Left ventricle myocardium inferior (tissue), 1 donor: ENCODE measurements at places on chromosomes 1 and 21. TPM values are rescaled to one million over a fixed set of nuclear protein-coding genes. Genes with fewer than 3 reads are reported as not detected.

DNA sequence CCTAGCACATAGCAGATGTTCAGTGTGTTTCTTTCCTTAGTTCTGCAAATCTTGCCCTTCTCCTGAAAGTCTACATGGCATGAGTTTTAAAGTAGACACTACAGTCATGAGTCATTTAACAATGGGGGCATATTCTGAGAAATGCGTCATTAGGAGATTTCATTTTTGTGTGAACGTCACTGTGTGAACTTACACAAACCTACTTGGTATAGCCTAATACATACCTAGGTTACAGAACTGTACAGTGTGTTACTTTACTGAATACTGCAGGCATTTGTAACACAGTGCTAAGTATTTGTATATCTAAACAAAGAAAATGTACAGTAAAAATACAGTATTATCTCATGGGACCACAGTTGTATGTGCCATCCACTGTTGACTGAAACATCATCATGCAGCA is 10.0 kb downstream of the TTF2 start:
- DNase-seq: no peak

GRCh38 chr1:150999051-150999674 is 7.5 kb downstream of the MINDY1 start:
- no peak for DNase-seq

DNA sequence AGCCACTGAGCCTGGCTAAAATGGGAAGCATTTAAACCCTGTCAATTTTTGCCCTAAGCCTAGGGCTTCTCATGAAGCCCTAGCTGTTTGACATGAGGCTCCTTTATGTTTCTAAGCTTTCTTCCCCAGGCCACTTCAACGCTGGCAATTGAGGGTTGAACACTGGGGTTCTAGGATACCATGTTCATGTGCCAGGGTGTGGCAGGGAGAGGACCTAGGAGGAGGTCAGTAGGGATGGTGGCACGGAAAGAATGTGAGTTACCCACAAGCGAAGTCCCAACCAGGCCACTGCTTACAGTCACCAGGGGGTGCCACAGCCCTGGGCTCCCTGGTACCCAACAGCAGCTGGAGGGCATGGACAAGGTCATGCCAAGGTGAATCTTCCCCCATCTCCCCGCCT is 90.8 kb upstream of the AJAP1 start:
- DNase-seq: no peak

GRCh38 chr1:41647221-41648135 is 163.0 kb upstream of the EDN2 start:
- DNase-seq: no peak

- no peak for DNase-seq
Observed at GRCh38 chr1:4408380-4408779, 246.0 kb upstream of the AJAP1 start.

- peak; percentile 50 for DNase-seq
Observed at GRCh38 chr1:58783090-58783992, 506 bp downstream of the JUN start.

- DNase-seq: no peak
Observed at GRCh38 chr1:233796146-233796783, 108.2 kb upstream of the SLC35F3 start.

- no peak for DNase-seq
Observed at GRCh38 chr1:38662126-38662525, 197.4 kb downstream of the RRAGC start.

- no peak for DNase-seq
Observed at GRCh38 chr1:227765261-227766014, 30.2 kb downstream of the SNAP47 start.

GRCh38 chr1:178724376-178724727 is 692 bp upstream of the RALGPS2 start:
- DNase-seq: no peak

The RRP1B gene
- total RNA-seq: 8.9 TPM

The CHIA gene
- not detected for total RNA-seq

The KRTAP12-3 gene
- total RNA-seq: not detected

The TLCD4 gene
- total RNA-seq: 75.7 TPM

The NGF gene
- total RNA-seq: 5.3 TPM

The RXRG gene
- total RNA-seq: 9.3 TPM

The CLCA4 gene
- total RNA-seq: 0.27 TPM

The PLEKHN1 gene
- total RNA-seq: not detected
